ENCODE measurements at places on chromosomes 7 and 10.

GRCh38 chr10:71603150-71603549 is 116.4 kb downstream of the C10orf105 start:
- no peak for DNase-seq

DNA sequence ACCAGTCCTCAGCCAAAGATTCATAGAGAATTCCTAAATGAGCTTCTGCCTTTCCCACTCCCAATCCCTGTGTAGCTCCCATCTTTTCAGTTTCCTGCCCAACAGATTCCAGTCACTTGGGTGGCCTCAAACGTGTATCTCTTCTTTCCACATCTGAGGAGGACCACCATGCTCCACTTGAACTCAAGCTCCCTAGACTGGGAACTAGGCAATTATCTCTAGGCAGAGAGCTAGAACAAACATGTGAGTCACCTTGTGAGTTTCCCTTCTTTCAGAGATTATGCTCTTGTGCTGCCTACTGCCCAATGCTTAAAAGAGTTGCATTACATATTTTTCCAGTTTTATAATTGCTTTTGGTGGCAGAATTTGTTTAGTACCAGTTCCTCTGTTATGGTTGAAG is 178.0 kb downstream of the MDFIC start:
- DNase-seq, result peak; percentile 11

GRCh38 chr7:85078181-85078580 is 108.7 kb downstream of the SEMA3D start:
- DNase-seq, result no peak

GRCh38 chr7:124073310-124073645 is 40.4 kb upstream of the TMEM229A start:
- DNase-seq, result no peak

GRCh38 chr7:144037414-144038035 is 11.2 kb upstream of the OR2A5 start:
- no peak for DNase-seq

- no peak for DNase-seq
Observed at GRCh38 chr10:24690961-24691512, 32.6 kb downstream of the ARHGAP21 start.

DNA sequence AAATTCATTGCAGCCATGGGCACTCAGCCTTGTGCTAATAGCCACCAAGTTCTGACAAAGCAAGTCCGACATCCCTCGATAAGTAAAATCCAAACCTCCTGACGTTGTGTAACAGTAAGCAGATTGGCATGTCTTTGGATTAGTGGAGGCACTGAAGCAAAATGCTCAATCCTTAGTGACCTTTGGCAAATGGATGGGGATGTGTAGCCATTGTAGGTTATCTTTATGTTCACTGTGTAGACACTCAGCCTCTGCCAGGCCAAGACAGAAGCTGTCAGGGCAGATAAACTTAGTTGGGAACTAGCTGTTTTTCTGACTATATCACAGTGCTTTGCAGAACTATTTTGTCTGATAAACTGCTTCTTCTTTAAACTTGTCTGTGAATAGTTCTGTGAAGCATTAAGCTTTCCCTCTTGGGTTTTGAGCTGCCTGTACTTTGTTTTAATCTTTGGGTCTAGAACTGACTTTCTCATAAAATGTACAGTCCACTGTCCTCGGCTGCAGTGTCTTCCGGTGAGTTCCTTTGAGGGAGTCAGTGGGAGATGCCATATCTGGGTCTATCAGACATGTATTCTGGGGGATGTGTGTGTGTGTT is 220.8 kb downstream of the LRMDA start:
- DNase-seq, result peak; percentile 16

GRCh38 chr7:157702311-157703023 is 365.7 kb downstream of the DNAJB6 start:
- DNase-seq, result no peak

Measured in OCI-M1 (cell line).